ENCODE measurements at places on chromosomes 6 and 20.

- no peak for DNase-seq
These were observed 46.2 kb downstream of the EDN1 start for GRCh38 chr6:12336121-12336971.

GRCh38 chr20:19649041-19649440 lies 109.0 kb upstream of the RIN2 start:
- DNase-seq, result no peak

GRCh38 chr20:31818376-31818908 lies 714 bp upstream of the MYLK2 start:
- DNase-seq, result no peak

DNA sequence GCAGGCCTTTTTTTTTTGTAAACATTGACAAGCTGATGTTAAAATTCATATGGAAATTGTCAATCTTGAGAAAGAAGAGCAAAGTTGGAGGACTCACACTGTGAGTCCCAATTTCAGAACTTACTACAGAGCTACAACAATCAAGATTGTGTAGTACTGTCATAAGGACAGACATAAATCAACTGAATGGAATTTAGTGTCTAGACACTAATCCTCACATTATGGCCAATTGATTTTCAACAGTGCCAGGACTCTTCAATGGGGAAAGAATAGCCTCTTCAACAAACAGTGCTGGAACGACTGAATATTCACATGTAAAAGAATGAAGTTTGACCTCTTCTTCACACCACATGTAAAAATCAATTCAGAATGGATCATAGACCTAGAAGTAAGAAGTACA lies 60.8 kb downstream of the TGM2 start:
- DNase-seq, result no peak

DNA sequence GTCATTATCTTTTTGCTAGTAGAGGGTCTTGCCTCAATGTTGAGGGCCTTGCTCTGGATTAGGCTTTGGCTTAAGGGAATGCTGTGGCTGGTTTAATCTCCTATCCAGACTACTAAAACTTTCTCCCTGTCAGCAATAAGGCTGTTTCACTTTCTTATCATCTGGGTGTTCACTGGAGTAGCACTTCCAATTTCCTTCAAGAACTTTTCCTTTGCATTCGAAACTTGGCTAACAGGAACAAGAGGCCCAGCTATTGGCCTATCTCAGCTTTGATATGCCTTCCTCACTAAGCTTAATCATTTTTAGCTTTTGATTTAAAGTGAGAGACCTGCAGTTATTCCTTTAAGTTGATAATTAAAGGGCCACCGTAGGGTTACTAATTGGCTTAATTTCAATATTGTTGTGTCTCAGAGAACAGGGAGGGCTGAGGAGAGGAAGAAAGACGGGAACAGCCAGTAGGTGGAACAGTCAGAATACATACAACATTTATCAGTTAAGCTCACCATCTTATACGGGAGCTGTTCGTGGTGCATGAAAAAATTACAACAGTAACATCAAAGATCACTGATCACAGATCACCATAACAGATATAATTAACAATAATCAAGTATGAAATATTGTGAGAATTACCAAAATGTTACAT lies 186.7 kb downstream of the PTPRK start:
- no peak for DNase-seq

- DNase-seq, result peak; percentile 79
These were observed 106.3 kb upstream of the RIPOR2 start for GRCh38 chr6:25042036-25042521.

DNA sequence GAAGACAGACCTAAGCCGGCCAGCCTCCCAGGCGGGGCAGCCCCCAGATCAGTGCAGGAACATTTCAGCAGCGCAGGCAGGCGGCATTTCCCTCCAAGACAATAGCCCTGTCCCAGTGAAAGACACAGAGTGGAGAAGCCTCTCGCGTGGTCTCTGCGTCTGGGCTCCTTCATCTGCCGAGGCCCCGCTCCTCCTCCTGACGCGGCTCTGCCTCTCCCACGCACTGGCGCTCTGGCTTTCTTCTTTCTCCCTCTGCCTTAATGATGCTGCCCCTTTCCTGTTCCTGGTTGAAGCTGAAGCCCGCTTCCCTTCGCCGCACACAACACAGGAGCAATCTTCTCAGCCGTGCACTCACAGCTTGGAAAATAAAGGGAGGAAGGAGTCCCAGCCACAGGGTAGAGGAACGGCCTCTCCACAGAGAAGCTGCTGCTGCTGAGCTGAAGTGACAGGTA lies 347.5 kb downstream of the CDH4 start:
- no peak for DNase-seq

GRCh38 chr6:106110164-106110826 lies 24.2 kb downstream of the PRDM1 start:
- DNase-seq, result no peak

DNA sequence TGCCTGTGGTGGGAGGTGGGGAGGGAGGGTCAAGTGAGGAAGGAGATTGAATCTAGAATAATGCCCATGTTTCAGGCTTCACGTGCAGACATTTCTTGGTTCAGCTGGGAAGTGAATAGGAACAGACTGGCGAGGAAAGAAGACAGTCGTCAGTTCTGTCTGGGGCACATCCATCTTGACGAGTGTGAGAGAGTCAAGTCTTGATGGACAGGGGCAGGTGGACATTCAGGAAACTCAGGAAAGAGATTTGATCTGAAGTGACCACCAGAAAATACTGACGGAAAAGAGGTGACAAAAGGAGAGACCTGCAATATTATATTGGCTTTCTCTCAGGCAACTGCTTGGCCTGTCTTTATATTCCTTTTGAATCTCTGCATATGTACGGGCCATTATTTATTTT lies 68.6 kb downstream of the ESR1 start:
- DNase-seq, result no peak

- no peak for DNase-seq
These were observed 106.9 kb upstream of the SGK1 start for GRCh38 chr6:134424798-134425170.

GRCh38 chr6:135105710-135106109 lies 51.1 kb upstream of the HBS1L start:
- no peak for DNase-seq

GRCh38 chr6:107607116-107607515 lies 117.2 kb downstream of the SOBP start:
- DNase-seq, result no peak

- DNase-seq, result no peak
These were observed 80.6 kb downstream of the KCNQ5 start for GRCh38 chr6:72702421-72702820.

DNA sequence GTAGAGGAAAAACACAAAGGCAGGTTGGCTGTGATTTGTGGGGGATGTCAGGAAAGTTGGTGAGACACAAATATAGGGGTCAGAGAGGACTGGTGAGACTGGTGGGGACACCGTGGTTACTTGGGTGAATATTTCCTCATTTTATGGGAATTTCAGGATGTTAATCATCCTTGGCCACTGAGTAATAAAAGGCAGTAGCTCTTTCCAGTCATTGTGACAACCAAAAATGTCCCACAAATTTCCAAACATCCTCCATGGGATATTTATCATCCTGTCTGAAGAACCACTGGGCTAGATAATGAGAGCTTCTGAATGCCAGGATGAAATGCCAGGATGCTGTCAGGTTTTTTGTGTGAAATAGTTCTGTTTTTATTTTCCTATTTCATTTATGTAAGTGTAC lies 374.1 kb downstream of the CD109 start:
- DNase-seq, result no peak

GRCh38 chr20:60976139-60976538 lies 275.9 kb upstream of the CDH4 start:
- no peak for DNase-seq

DNA sequence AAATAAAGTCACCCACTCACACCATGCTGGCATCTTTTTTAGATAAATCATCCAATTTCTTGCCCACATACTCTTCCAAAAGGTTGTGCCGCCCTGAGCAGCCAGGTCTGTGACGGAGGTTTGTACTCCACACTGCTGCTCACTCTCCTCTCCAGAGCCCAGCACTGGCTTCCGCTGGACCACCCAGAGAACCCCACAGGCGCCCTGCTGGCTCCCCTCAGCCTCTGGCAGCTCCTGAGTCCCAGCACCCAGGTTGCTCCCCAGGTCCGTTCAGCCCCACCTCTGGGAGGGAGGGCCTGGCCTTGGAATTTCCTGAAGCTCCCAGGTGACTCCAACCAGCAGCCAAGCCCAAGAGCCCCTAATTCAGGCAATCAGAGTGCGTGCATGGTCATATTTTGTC lies 131.7 kb upstream of the CST7 start:
- DNase-seq, result no peak

- DNase-seq, result no peak
These were observed 165.5 kb upstream of the SCGN start for GRCh38 chr6:25486550-25486949.

DNA sequence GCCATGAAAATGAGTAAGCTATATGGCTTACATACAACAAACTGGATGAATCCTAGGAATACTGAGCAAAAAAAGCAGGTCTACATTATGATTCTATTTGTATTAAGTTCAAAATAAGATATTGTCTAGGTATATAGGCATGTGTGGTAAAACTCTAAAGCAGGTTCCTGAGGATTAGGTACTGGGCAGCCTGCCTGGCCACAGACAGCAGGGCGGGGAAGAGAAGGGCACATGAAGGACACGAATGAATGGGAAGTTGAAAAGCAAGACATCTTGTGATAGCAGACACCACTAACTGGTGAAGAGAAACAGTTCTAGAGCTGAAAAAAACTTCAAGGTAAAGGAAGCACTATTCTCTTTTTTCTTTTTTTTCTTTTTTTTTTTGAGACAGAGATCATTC lies 72.6 kb upstream of the SLC4A11 start:
- DNase-seq, result no peak

- DNase-seq, result no peak
These were observed 17.0 kb downstream of the SLC2A4RG start for GRCh38 chr20:63756648-63756991.

DNA sequence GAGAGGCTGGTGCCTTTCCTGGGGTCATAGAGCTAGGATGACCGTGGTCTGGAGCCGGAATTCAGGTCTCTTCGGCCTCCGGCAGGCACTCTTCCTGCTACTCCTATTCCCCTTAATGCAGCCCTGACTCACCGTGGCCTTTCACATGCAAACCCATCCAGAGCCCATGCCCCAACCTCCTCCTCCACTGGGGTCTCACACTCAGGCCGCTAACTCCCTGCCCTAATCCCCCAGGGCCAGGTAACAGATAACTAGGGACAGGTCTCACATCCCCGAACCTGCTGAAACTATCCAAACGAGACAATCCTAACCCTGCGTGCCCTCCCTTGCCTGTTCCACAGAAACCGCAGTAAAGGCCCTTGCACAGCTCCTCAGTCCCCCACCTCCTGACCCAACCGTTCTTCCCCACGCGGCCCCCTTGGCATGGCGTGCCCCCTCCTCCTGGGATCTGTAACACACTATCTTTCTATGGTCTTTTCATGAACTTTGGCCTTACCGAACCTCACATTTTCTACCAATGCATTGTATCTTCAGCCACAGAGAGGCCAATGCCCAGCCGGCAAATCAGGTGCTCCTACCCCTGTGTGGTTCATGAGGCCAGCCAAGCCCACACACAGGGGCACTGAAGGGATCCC lies 245.4 kb upstream of the EXOC2 start:
- DNase-seq, result no peak

- no peak for DNase-seq
These were observed 2.3 kb upstream of the TOMM34 start for GRCh38 chr20:44962483-44962882.

DNA sequence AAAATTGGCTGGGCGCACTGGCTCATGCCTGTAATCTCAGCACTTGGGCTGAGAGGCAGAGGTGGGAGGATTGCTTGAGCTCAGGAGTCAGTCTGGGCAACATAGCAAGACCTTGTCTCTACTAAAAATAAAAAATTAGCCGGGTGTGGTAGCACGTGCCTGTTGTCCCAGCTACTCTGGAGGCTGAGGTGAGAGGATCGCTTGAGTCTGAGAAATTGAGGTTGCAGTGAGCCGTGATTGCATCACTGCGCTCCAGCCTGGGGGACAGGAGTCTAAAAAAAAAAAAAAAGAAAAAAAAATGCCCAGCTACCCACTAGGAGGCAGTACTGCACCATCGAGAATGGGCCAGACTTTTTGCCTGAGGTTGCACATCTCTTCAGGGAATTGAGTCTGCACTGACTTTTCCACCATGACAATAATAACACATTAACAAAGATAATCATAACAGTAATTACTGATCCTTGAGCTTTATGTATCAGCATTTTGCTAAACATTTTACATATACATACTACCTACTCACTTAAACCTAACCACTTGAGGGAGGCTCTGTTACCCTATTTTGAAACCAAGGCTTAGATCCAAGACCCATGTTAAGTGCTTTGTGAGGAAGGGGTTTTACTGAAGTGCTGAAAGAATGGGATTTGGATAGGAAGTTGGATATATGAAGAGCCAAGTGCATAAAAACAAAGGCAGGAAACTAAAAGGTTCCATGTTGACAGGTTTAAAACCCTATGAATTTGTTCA lies 21.0 kb downstream of the SRSF3 start:
- no peak for DNase-seq

DNA sequence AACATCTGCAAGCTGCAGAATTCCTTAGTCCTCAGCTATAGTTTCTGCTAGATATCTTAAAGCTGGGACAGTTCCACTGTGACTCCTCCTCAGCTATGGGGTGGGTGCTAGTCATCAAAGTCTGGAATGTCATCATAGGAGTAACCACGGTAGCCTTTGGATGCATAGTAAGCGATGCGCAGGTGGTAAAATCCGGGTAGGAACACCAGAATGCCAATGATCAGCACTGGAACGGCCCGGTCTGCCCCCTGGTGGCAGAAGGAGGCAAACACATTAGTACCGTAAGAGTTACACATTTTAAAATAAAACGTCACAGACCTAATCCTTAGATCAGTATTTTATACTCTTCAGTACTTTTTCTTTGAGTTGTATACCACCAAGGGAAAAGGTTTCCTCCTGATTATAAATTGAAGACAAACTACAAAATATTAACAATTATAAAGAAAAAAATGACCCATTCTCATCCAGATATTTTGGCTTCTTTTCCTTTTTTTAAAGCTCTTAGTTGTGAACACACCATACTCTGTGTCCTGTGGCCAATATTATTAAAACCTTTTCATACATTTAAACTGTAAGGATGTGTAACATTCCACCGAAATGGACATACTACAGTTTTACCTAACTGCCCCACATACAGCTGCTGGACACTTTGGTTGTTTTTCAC lies 18.9 kb downstream of the PCNA start:
- peak; percentile 92 for DNase-seq

GRCh38 chr20:13744352-13744751 lies 40.4 kb downstream of the ESF1 start:
- no peak for DNase-seq

- peak; percentile 65 for DNase-seq
These were observed 26.7 kb downstream of the RNASET2 start for GRCh38 chr6:166929542-166930189.
